ENCODE measurements at places on chromosomes 7 and 10. TPM values are rescaled to one million over a fixed set of nuclear protein-coding genes. Genes with fewer than 3 reads are reported as not detected.

MEOX2 gene
- not detected for total RNA-seq

RGR gene
- not detected for total RNA-seq

GJC3 gene
- 0.53 TPM for total RNA-seq

TBRG4 gene
- 134 TPM for total RNA-seq

PRLHR gene
- total RNA-seq = not detected

FGFR2 gene
- total RNA-seq = 0.49 TPM

ACTR3C gene
- total RNA-seq = 9.2 TPM

TFPI2 gene
- 0.51 TPM for total RNA-seq

AGMO gene
- total RNA-seq = not detected

SAP25 gene
- total RNA-seq = 73.0 TPM

SORCS3 gene
- total RNA-seq = 1.8 TPM

CYP2C19 gene
- total RNA-seq = not detected

CDK1 gene
- total RNA-seq = 1.2 TPM

PRR15 gene
- total RNA-seq = 0.30 TPM

HOXA7 gene
- not detected for total RNA-seq

PBLD gene
- 3.4 TPM for total RNA-seq

OR9A2 gene
- total RNA-seq = not detected

All from T-cell (primary cell).